ENCODE measurements at places on chromosomes 5 and 9.

- no peak for DNase-seq
These were observed 50.4 kb upstream of the PTGS1 start for GRCh38 chr9:122320413-122320881.

- DNase-seq, result no peak
These were observed 21.2 kb upstream of the WDR41 start for GRCh38 chr5:77513321-77513720.

GRCh38 chr5:125836256-125836655 lies 587.0 kb upstream of the GRAMD2B start:
- DNase-seq, result no peak

DNA sequence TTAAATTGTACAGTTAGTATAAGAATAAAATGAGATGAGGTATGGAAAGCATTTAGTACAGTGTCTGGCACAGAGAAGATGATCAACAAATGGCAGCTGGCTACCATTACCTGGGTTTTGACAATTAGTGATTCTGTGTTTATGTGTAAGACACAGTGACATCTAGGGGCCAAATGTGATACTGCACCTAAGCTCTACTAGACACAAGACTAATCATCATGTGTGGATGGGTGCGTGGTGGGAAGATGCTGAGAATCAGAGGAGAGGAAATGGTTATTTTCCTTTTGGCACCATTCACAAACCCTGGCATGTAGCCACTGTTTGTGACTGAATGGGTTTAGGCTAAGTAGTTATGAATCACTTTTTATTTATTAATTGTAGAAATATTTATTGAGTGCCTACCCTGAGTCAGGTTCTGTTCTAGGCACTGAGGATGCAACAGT lies 109.8 kb upstream of the TBC1D2 start:
- no peak for DNase-seq

- no peak for DNase-seq
These were observed 76.1 kb downstream of the SLC28A3 start for GRCh38 chr9:84264307-84265029.

DNA sequence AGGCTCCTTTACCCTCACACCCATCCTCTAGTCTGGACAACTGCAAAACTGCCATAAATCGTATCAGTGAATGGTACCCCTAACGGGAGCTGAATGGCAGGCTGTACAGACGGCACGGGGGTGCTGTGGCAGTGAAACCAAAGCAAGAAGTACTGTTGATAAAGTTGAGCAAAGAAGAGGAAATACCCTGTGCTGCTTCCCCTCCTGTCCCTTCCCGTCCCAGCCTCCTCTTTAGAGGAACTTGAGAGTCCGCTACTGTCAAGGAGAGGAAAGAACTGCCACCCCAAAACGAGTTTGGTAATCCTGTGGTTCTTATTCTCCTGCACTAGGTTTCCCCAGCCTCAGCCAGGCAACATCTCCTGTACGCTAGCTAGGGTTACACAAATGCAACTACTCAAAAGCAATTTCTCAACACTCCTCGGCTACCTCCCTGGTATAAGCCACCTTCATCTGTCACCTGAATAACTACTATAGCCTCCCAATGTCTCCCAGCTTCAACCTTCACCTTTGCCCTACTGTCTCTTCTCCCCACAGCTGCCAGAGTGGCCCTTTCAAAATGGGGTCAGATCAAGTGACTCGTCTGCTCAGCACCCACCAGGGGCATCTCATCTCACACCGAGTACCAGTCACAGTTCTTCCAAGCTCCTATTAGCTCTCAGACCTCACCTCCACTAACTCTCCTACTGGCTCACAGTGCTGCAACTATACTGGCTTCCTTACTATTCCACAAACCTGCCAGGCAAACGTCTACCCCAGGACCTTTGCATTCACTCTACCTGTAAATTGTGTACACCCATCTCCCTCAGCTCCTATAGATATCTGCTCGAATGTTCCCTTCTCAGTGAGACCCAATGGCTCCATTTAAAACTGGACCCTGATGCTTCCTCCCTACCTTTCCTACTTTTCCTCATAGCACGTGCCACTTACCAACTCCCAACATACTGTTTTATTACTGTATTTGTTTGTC lies 4.1 kb downstream of the GLRX start:
- peak; percentile 99 for DNase-seq

DNA sequence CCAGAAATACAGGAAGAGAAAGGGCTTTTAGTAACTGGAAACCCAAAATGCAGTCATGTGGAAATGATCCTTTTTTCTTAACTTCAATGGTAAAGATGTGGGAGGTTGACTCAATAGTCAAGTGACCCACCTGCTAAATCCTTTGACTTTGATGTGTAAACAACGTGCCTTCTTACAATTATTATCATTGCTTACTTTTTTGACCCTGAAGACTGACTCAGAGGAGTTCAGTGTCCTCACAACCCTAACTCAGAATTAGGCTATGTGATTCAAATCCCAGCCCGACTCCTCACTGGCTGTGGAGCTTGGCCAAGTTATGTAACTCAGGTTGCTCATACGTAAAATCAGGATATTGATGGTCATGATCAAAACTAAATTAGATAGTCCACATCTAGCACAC lies 27.9 kb downstream of the ANXA1 start:
- no peak for DNase-seq

- no peak for DNase-seq
These were observed 33.4 kb upstream of the TRIO start for GRCh38 chr5:14109771-14110170.

GRCh38 chr5:167843881-167844572 lies 447.4 kb upstream of the WWC1 start:
- DNase-seq, result no peak

DNA sequence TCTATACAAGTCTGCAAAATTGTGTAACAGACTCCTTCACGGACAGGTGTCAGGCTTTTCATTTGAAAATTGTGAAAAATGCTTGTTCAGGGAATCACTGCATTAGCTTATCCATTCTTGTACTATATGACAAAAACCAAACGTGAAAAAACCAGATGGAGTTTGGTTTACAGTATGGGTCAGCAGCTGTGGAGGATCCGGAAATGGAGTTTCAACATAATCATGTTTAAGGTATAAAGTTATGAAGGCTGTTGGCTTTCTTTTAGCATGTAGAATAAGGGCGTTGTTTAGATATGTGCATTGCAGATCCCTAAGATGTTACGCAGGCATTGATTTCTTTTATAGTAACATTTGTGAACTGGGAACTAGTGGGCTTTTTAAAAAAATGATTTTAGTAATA lies 123.8 kb downstream of the GDNF start:
- DNase-seq, result no peak

GRCh38 chr9:29830821-29831220 lies 2257.5 kb upstream of the C9orf72 start:
- DNase-seq, result no peak

- no peak for DNase-seq
These were observed 23.0 kb upstream of the TMOD1 start for GRCh38 chr9:97478301-97478981.

- DNase-seq, result no peak
These were observed 1.0 kb downstream of the BASP1 start for GRCh38 chr5:17218353-17219005.

DNA sequence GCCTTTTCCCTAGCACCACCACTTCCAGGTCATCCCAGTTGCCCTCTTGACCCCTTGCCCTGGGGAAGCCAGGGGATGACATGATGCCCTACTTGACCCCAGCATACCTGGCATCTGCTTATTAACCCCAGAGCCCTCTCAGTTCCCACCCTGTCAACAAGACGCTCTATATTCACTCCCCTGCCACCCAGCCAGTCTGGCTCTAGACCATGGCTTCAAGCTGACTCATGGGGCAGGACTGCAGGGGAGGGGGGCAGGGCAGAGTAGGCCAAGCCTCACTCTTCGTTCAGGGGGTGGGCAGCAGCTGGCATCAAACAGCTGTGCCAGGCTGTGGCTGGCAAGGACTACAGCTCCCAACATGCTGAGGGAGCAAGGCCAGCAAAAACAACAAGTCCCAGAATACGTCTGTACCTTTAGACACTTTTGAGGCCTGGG lies 5.3 kb downstream of the ATOSB start:
- no peak for DNase-seq

DNA sequence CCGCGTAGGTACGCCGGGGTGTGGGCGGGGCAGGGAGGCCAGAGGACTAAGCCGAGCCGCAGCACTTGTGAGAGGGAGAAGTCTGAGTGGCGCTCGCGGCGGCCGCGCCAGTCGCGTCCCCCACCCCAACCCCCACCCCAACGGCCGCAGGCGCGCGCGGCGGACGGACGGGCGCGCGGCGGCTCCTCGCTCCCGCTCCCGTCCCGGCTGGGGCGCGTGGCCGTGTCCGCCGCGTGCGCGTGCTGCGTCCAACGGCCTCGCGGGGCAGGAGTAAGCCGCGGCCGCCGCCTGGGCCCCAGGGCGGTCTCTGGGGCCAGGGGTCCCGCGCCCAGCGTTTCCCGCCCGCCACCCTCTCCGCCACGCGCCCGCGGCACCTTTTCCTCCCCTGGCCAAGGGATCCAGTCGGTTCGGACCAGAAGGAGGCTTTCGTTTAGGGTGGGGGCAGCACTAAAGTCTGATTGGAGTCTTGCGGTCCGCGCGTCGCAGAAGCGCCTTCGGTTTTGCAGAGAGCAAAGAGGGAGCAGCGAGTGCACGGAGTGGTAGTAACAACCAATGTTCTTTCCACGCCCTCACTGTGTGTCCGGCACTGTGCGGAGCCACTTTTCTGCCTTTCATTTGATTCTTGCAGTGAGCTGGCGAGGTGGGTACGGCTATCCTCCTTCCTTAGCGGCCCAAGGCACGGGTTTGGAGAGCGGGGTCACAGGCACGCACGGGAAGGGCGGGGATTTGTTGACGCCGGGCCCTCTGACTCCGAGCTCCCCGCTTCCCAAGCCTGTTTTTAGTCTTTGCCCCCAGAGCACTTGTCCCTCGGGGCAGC lies 483 bp downstream of the G3BP1 start:
- peak; percentile 29 for DNase-seq

DNA sequence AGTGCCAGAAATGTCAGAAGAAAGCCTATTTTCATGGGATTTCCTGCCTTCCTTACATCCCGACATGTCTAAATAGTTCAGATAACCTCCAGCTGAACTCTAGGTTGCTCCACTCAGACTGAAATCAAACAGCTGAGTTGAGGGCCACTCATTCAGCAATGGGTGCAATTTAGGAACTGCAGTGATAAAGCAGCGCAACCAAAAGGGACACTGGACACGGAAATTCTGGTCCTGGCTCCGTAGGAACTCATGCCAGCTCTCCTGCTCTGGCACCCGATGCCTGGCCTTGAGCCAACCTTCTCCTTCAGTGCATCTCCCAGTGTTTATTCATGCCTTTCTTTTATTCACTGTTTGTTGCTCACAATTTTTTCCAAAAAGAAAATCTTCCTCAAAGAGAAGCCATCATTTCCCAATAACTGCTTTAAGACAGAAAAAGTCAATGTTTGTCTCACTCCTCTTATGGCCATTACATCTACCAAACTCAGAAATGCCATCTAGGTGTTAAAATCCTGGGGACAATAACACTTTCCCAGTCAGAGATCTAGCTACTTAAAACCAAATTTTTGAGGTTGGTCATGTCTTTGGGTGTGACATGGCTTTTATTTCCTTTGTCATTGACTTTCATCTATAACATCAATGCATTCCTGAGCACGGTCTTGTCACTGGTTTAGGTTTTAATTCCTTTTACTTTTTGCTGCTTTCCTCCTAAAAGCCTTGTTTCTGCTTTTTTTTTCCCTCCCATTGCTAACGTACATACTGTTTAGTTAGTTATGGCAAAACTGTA lies 126.9 kb downstream of the PDE4D start:
- DNase-seq, result no peak

DNA sequence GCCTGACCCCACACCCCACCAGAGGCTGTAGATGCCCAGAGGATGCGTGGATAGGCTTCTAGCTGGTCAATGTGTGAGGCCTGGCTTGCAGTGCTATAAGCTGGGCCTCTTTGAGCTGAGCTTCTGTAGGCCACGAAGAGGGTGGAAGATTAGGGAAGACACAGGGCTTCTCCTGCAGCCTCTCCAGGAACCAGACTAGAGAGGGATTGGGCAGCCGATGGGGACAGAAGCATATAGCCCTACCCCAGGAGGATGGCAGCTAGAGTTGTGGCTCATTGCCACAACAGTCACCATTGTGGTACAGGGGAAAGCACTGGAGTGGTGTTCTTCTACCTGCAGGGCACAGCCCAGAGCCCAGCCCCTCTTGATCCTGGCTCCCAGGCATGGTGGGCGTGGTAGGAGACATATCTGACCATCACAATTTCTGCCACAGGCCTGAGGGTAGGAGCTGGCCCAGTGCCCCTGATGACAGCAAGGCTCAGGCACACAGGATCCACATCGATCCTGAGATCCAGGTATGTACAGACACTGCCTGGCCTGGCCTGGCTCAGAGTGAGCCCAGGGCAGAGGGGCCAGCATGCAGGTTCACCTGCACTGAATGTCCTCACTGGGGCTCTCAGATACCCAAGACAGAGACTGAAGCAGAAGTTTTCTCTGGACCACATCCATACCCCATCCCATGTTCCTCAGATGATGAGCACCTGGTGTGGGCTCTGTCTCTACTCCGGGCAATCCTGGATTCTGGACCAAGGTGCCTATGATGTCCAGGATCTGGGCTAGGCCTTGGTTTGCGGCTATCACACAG lies 8.7 kb downstream of the PDLIM4 start:
- DNase-seq, result no peak

DNA sequence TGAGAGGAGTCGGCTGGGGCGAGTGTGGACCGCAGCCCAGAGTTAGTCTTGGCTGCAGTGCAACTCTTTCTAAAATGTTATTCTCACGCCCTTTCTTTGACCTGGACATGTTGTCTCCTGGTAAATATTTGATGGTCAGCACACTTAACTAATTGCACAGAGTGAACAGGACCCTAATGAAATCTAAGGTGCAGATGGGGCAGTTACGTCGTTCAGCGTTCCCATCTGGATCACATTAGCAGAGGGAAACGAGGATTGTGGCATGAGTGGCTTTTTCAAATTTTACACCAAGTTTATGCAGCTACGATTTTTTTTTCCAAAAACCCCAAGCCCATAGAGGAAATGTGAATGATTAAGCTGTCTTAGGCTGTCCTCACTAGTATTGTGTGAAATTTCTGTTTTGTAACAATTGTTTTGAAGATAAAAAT lies 483 bp downstream of the C9orf85 start:
- DNase-seq, result no peak

- DNase-seq, result no peak
These were observed 368.9 kb downstream of the TMEM161B start for GRCh38 chr5:87899721-87900131.

- peak; percentile 44 for DNase-seq
These were observed 4.0 kb downstream of the MFAP3 start for GRCh38 chr5:154042766-154043165.

DNA sequence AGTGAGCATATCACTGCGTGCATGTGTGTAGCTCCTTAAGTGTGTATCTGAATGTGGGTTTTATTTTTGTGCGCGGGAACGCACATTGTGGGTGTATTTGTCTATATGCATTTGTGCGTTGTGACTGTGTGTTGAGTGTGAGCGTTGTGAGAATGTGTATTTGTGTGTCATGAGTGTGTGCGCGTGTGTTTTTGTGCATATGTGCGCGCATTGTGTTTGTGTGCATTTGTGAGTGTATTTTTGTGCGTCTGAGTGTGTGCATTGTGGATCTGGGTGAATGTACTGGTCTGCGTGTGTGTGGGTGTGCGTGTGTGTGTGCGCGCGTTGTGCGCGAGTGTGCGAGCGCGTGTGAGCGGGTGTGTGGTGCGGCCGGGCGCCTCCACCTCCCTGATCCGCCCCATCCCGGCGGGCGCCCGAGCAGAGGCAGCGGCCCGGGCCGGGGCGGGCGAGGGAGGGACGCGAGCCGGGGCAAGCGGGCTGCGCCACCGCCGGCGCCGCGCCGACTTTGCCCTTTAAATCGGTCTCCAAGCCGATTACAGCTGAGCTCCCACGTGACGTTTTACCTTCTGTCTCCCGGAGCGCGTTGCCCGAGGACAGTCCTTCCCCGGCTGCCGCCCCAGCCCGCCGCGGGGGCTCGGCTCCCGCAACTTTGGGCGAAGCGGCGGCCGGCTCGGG lies at the start of gene RASGRF2:
TSS of gene RASGRF2 (plus strand) at position 596 of the 675 bp plus-strand sequence. CDS start 376 bp downstream, outside the sequence.
- DNase-seq, result no peak

GRCh38 chr9:133057006-133057405 lies 4.8 kb upstream of the CEL start:
- DNase-seq, result no peak

All from AML-193 (cell line).